ENCODE measurements at places on chromosomes 11 and 22. TPM values are rescaled to one million over a fixed set of nuclear protein-coding genes. Genes with fewer than 3 reads are reported as not detected.

The TSGA10IP gene
- not detected for total RNA-seq

The APOL6 gene
- 5.7 TPM for total RNA-seq

The NXPE4 gene
- not detected for total RNA-seq

The NLRP10 gene
- not detected for total RNA-seq

The SCGB1C1 gene
- not detected for total RNA-seq

The MPPED1 gene
- 11.1 TPM for total RNA-seq

The SLC7A4 gene
- 0.27 TPM for total RNA-seq

The CHRDL2 gene
- total RNA-seq: not detected

The CYB5R2 gene
- total RNA-seq: 13.6 TPM

The MGAT3 gene
- total RNA-seq: 12.9 TPM

The DDI1 gene
- total RNA-seq: not detected

The MOV10L1 gene
- 5.6 TPM for total RNA-seq

The DERL3 gene
- 1.2 TPM for total RNA-seq

The KRTAP5-2 gene
- total RNA-seq: not detected

The CDC42EP2 gene
- 12.8 TPM for total RNA-seq

The POTEH gene
- not detected for total RNA-seq

The KCNJ5 gene
- total RNA-seq: 4.3 TPM

The TBX10 gene
- total RNA-seq: not detected

The TRIM48 gene
- total RNA-seq: not detected

The OR2AG1 gene
- total RNA-seq: not detected

The NTM gene
- 81.8 TPM for total RNA-seq

The DEFB131B gene
- not detected for total RNA-seq

The OR6Q1 gene
- total RNA-seq: not detected

The ALG8 gene
- 34.7 TPM for total RNA-seq

The KIRREL3 gene
- 9.6 TPM for total RNA-seq

The APOBEC3H gene
- not detected for total RNA-seq

The MPPED2 gene
- total RNA-seq: 142 TPM

The SMTNL1 gene
- 0.88 TPM for total RNA-seq

The ARHGEF17 gene
- 60.8 TPM for total RNA-seq

The MUC2 gene
- total RNA-seq: not detected

The OR5P2 gene
- total RNA-seq: not detected

The GRAP2 gene
- total RNA-seq: 2.5 TPM

The THAP7 gene
- total RNA-seq: 31.4 TPM

The MN1 gene
- total RNA-seq: 40.6 TPM

The MICAL3 gene
- 50.0 TPM for total RNA-seq

The CNTN5 gene
- total RNA-seq: 15.6 TPM

The ALDH3B1 gene
- total RNA-seq: 5.8 TPM

The BTBD18 gene
- total RNA-seq: not detected

The TH gene
- 2.3 TPM for total RNA-seq

The RELT gene
- 3.7 TPM for total RNA-seq

The DYNC2H1 gene
- 69.3 TPM for total RNA-seq

The ROM1 gene
- 86.4 TPM for total RNA-seq

The KDM4E gene
- total RNA-seq: not detected

The WT1 gene
- total RNA-seq: not detected

The OR56B4 gene
- total RNA-seq: not detected

The ARAP1 gene
- 131 TPM for total RNA-seq

Measured in camera-type eye (tissue), 1 donor.